T-helper 1 cell (primary cell): ENCODE measurements at places on chromosomes 12 and 14.

DNA sequence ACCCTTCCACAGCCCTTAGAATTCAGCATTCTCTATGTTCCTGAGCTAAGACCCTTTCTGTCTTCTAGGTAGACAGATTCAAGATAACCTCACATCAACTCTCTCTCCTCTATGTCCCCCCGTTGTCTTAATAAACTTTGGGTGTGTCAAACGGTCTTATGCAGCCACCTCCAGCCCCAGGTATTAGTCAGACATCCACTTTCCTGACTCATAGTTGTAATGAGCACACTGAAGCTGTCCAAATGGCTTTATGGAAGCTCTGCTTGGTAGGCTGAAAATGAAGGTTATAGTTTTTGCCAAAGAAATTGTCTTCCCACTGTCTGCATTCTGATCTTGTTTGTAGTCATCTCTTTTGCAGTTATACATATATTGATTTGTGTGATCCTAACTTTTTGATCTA lies 482.0 kb downstream of the RMST start:
- no peak for DNase-seq

DNA sequence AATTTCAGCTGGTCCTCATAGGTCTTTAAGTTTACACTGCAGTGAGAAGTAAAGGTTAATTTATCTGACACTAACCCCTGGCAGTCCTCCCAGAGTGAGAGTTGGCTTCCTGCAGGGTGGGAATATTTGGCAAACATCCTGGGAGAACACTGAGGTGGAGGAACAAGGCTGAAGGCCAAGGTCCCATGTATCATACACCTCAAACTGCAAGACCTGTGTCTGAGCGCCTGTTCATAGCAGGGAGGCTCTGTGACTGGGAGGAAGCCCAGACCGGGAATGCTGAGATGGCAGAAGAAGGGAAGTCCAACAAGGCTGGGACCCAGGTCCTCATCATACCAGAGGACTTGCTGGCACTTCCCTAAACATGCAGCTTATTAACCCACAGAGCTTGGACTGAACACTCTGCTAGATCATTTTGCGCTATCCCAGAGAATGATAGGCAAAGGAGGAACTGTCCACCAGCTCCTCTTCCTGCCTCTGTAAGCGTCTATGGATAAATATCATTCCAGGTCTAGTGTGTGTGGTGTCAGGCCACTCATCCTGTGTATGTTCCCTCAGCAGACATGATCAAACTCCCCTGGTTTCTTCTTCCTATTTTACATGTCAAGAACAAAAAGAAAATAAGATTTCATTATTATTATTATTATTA lies 199.6 kb upstream of the CNOT2 start:
- no peak for DNase-seq

DNA sequence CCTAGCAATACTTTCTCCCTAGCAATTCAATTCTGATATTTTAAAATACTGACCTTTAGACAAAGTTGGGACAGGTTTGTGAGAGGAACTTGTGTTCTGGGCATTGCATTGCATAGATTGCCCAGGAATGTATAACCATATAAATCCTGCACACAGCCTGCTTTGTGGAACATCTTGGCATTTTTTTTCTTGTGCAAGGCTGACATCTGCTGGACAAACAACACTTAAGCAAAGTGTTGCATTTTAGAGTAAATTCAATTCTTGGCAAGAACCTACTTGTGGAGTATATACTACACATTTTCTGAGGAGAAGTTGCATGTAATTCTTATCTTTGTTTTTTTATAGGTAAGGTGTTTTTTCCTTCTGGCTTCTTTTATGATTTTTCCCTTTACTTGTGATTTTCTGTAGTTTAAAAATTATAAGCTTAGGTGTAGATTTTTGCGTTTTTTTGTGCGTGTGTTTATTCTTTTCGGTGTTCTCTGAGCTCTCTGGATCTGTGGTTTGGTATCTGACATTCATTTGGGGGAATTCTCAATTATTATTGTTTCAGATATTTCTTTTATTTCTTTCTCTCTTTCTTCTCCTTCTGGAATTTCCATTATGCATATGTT lies 26.4 kb downstream of the TESPA1 start:
- DNase-seq = no peak

- no peak for DNase-seq
Observed at GRCh38 chr12:69598174-69598753, 12.4 kb downstream of the LRRC10 start.

DNA sequence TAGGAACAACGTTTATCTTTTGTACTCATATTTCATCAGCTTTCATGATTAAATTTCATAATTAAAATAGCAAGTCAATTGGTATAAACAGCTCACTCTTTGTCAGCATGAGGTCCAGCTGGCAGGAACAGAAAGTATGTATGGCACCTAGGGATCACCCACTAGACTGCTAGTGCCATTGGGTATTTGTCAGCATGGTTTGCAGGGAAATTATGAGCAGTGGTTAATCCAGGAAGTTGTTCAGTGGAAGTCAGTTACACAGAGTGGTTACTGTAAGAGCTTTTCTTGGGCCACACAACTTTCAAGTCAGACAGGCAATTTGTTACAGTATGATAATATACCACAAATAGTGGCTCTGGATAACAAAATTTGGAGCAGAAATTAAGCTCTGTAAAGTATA lies 340.3 kb upstream of the RGS6 start:
- no peak for DNase-seq

- no peak for DNase-seq
Observed at GRCh38 chr12:2011643-2012607, 7.7 kb upstream of the DCP1B start.

DNA sequence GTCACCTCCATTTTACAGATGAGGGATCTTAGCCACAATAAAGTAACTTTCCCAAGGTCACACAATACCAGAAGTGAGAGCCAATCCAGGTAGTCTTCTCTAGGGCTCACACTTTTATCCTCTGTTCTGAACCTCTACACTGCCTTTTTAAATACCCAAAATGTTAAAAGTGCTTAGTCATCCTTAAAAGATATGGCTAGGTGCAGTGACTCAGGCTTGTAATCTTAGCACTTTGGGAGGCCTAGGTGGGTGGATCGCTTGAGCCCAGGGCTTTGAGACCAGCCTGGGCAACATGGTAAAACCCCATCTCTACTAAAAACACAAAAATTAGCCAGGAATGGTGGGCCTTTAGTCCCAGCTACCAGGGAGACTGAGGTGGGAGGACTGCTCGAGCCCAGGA lies 104.1 kb upstream of the PPP4R3A start:
- no peak for DNase-seq

- DNase-seq = no peak
Observed at GRCh38 chr12:3432176-3432742, 58.7 kb upstream of the PRMT8 start.
